Activated CD8-positive, alpha-beta T cell treated with anti-CD3 and anti-CD28 coated beads for 36 hours (primary cell): ENCODE measurements at places on chromosomes 12 and 14. TPM values are rescaled to one million over a fixed set of nuclear protein-coding genes. Genes with fewer than 3 reads are reported as not detected.

- no peak for DNase-seq
These were observed 599.8 kb downstream of the RPL10L start for GRCh38 chr14:46051796-46052195.

Gene NID2
- 0.29 TPM for total RNA-seq

- DNase-seq = no peak
These were observed 296.7 kb downstream of the CEP128 start for GRCh38 chr14:80644826-80645225.

Gene NR1H4
- total RNA-seq = not detected

GRCh38 chr14:104680056-104680805 lies 9.2 kb upstream of the INF2 start:
- DNase-seq = no peak

DNA sequence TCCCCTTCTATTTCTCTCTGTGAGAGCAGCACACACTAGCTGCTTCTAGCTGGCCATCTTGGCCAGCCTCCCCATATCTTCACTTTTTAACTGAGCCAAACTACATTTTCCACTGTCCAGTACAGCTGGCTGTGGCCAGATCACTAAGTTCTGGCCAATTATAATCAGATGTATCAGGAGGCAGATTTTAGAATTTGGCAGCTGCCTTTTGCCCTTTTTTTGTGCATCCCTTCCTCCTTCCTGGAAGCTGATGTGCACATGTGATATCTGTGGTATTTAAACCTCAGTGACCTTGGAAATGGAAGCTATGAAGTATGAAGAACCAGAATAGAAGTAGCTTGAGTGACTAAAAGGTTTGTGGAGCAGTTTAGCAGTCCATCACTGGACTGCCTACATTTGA lies 49.8 kb upstream of the ANO6 start:
- DNase-seq = no peak

- no peak for DNase-seq
These were observed 53.1 kb downstream of the TSPAN11 start for GRCh38 chr12:30979371-30980259.

Gene PRPH
- not detected for total RNA-seq

Gene OR4E1
- total RNA-seq = not detected

GRCh38 chr14:106174206-106174605 lies 647.8 kb downstream of the TMEM121 start:
- peak; percentile 64 for DNase-seq

- no peak for DNase-seq
These were observed 29.4 kb upstream of the CIPC start for GRCh38 chr14:77068517-77069200.

Gene RPL10L
- not detected for total RNA-seq

Gene ANKRD9
- 16.9 TPM for total RNA-seq

DNA sequence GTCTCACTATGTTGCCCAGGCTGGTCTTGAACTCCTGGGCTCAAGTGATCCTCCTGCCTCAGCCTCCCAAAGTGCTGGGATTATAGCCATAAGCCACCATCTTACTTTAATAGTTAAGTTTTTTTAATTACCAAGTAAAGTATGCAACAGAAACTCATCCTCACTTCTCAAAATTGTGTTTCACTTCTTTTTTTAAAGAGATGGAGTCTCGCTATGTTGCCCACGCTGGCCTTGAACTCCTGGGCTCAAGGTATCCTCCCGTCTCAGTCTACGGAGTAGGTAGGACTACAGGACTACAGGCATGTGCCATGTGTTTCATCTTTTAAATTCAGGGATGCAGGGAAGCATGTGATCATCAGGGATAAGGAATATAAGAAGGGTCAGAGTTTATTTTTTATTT lies 17.2 kb upstream of the ARID2 start:
- DNase-seq = no peak

Gene ADCY4
- total RNA-seq = 1.5 TPM

GRCh38 chr12:401235-402028 lies at the start of gene CCDC77:
Gene CCDC77 (plus strand): TSS chr12:401644. CDS start chr12:409384, 7,740 bp downstream.
- peak; percentile 95 for DNase-seq

GRCh38 chr12:119775246-119775895 lies 101.7 kb downstream of the CIT start:
- no peak for DNase-seq

DNA sequence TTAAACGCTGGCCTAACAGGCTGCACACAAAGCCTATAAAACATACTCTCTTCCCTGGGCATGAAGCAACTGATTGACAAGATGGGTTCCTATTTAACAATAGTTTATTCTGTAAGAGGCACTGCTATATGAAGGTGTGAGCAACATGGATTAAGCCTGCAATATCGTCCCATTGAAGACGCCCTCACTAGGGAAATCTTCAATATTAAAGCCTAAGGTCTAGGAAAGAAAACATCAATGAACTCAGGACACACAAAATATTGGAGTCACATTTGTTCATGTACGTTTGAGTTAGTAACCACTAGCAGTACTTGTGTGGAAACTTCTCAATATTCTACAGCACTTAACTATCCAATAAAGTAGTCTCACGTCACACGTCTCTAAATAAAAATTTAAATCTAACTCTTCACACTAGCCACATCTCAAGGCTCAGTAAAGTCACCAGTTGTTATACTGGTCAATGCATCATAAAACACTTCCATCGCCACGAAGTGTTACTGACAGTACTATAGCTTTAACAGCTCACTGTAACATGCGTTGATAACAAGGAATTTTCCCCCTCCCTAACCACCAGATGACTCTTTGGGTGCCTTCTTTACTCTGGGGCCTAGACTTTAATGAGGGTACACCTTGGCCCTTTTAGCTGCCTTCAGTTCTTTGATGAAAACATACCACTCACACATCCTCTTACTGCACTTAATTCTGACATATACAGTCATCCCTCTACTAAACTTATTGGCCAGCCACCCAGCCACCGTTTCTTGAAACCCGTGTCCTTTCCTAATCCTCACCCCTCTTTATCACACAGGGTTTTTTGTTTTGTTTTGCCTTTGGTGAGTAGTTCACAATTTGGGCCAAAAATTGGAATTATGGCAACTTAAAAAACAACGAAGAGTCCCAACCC lies 50.1 kb upstream of the OR5AU1 start:
- DNase-seq = no peak

Gene CDK2
- 90.1 TPM for total RNA-seq

Gene KRT6B
- total RNA-seq = not detected

Gene INHBE
- total RNA-seq = 2.3 TPM

Gene EPYC
- total RNA-seq = not detected

GRCh38 chr14:53399057-53399456 lies 245.9 kb upstream of the DDHD1 start:
- DNase-seq = no peak

GRCh38 chr12:51636581-51636980 lies 45.5 kb downstream of the SCN8A start:
- no peak for DNase-seq

Gene KRT73
- 0.20 TPM for total RNA-seq

Gene ARHGAP9
- 128 TPM for total RNA-seq

DNA sequence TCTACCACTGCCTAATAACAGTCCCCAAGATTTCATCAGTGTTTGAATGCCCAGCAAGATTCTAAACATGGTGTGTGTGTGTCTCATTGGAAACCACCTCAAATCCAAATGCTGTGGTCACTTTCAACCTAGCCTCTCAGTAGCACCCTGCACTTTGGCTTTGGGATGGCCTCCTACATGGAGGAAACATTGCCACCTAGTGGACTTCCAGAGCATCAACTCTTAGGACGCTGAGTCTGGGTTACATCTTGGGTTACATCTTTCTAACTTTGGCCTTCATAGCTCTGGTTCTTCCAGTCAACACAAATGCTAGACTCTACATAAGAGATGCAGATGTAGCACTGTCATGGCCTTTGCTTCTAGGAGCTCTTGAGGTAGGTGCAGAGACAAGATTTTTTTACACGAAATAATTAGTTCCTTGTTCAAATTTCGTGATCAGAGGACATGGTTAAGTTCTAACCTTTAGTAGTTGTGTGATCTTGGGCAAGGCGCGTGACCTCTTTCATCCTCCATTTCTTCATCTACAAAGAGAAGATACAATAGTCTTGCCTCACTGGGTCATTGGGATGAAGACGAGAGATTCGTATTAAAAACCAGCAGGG lies 113.5 kb upstream of the VASH1 start:
- DNase-seq = peak; percentile 26

DNA sequence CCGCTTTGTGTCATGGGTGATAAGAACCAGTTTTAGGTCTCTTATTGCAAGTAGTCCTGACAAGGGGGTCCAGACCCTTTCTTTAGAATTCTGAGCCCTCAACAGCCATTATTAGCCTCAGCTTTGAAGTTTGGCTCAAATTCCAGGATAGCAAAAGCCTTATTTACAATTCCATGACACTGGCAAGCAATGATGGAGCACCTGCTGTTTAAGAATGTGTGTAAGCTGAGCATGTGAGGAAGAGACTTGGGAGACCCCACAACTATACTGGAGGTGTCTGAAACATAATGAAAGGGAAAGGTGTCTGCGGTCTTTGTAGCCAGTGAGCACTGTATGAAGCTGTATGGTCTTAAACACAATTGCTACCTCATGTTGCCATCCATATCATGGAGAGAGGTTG lies 119.8 kb downstream of the TBX5 start:
- no peak for DNase-seq

GRCh38 chr12:132834181-132834711 lies 5.6 kb upstream of the GOLGA3 start:
- peak; percentile 70 for DNase-seq

GRCh38 chr12:7624478-7624877 lies 41.2 kb downstream of the APOBEC1 start:
- DNase-seq = no peak

DNA sequence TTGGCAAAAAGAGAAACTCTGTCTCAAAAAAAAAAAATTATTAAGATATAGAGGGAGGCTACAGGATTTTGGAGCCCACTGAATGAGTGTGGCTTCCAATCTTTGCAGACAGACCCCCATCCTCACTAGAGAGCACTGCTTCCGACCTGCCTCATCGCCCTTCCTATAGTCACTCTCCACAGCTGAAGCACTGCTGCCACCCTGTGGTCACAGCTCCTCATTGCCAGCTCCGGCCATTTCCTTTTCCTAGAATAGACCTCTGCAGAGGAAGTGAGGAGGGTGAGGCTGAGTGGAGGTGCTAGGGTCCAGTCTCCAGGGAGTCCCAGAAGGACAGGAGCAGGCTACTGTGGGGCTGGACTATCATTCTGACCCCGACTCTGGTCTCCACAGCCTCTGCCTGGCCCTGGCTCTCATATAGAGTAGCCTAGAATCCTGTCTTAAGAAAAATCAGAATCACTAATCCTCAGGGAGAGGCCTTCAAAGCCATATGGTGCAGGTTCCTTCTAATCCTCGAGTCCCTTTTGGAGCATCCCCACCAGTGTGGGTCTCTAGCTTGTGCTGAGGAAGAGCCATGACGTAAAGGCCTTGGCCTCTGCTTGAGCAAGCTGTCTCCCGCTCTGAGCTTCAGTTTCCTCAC lies 1.4 kb upstream of the NPFF start:
- DNase-seq = peak; percentile 93
